AG09309 (cell line): ENCODE measurements at places on chromosomes 1 and 21.
A peak's percentile ranks its signal among the peaks of the same experiment; 100 is the strongest.

GRCh38 chr1:26084091-26084561, 16.7 kb upstream of the TRIM63 start:
- no peak for DNase-seq

GRCh38 chr1:116256286-116256649, 116.8 kb upstream of the ATP1A1 start:
- DNase-seq: no peak

DNA sequence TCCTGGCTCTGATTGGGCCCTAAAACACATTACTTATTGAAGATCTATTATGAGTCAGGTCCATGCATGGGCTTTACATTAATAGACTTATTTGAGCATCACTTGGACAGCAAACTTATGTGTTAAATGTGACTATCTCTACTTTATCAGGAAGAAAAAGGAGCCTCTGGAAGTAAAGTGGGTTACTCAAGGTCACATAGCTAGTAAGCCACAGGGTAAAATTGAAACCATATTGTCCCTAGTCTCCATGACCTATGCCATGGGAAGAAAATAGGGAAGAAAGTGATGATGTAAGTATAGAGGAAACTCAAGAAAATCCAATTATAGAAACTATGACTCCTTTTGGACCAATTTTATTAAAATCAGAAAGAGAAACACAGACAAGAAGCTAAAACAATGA, 555.3 kb downstream of the NUF2 start:
- DNase-seq: peak; percentile 79

GRCh38 chr1:99407018-99407417, 142.7 kb downstream of the PLPPR4 start:
- DNase-seq: no peak

- DNase-seq: no peak
These were observed 748.9 kb downstream of the PLA2G4A start for GRCh38 chr1:187577610-187578009.

GRCh38 chr1:194538453-194538852, 1352.0 kb upstream of the B3GALT2 start:
- no peak for DNase-seq

DNA sequence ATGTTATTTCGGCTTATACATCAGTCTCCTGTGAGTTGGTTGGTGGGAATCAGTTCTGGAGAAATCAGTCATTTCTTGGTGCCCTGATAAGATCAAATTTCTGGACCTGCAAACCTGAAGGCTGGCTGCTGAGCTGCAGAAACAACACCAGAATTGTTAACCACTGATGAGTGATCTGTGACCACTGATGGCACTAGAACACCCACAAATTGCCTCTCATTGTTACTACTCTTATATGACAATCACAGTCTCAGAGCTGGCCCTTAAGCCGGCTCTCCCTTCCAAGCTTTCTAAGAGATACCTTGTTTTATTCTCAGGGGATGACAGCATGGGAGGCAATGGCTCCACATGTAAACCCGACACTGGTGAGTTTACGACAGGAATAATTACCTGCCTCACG, 1.9 kb downstream of the C1orf162 start:
- DNase-seq: no peak

DNA sequence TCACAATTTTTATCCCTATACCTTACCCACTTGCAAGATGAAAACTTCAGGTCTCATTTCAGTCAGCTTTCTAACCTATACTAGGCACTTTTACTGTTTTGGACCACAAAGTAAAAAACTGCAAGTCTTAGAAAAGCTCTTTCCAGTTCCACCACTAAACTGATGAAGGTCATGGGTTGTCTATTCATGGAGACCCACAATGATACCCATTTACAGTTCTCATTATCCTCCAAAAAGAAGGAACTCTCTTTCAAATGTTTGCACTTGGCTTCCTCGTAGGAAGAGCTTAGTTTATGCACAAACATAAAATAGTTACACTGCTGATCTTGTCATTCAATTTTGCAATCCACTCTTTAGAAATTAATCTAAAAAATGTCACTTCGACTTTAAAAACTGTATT, 9.3 kb downstream of the ZNF281 start:
- no peak for DNase-seq

DNA sequence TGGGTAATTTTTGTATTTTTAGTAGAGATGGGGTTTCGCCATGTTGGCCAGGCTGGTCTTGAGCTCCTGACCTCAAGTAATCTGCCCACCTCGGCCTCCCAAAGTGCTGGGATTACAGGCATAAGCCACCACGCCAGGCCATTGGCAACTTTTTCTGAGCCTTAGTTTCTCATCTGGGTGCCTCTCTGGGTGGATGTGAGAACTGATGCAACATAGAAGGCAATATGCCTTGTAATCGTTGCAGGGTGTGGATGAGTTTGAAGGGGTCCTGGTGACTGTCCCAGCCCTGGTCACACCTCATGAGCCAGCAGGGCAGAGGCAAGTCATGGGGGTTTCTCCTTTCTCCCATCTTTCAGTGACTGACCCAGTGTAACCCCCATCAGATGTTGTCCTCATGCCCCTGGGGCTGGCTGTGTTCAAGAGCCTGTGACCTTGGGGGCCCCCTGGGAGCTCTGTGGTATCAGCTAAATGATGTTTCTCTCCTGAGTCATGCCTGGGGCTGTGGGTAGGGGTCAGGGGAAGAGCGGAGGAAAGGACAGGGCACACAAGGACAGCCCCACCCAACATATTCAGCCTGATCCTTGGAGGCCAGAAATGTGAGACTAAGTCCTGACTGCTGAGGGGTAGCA, 3.6 kb downstream of the COL9A2 start:
- no peak for DNase-seq

GRCh38 chr1:63931468-63931867, 157.7 kb downstream of the ROR1 start:
- DNase-seq: no peak

GRCh38 chr21:28944296-28944695, 48.4 kb downstream of the LTN1 start:
- no peak for DNase-seq

- DNase-seq: no peak
These were observed at the start of gene TSEN15 for GRCh38 chr1:184051485-184052193. TSS of gene TSEN15 (plus strand) at chr1:184051730. CDS start at chr1:184051756, 26 bp downstream.

DNA sequence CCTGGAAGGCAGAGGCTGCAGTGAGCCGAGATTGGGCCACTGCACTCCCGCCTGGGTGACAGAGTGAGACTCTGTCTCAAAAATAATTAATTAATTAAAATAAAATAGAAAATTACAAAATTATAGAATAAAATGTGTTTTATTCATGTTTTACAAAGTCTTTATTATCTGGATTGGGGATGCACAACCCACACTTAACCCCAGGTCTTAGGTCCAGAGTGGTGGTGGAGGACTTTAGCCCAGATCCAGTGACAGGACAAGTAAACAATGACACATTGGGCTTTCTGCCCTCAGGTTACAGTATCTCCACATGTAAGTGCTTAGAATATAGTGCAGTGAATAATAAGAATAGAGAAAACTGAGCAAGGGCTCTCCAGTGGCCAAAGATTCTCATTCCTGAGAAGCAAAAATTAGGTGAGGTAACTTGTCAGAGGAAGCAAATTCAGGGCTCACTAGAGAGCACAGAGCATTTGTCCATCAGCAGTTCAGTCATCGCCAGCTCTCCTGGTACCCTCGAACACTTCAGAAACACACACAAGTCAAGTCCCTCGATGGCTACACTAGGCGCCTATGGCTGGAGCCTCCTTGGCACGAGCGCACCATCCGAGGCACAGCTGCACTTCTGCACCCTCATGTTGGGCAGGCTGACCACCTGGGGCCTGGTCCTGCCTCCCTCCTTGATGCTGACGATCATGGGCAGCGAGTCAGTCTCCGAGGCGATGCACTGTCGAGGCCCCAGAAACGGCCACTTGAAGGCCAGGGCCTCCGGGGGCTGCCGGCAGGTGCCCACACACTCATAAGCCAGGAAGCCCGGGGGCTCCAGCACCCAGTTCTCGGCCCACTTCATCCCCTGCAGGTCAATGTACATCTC, 2.6 kb downstream of the LEFTY1 start:
- no peak for DNase-seq

GRCh38 chr1:19414515-19415121, 70.7 kb downstream of the CAPZB start:
- DNase-seq: no peak
